Activated T-cell treated with anti-CD3 and anti-CD28 coated beads, Interleukin-2, amount 50 U/mL, for 72 hours (primary cell): ENCODE measurements at places on chromosomes 11 and 22.

DNA sequence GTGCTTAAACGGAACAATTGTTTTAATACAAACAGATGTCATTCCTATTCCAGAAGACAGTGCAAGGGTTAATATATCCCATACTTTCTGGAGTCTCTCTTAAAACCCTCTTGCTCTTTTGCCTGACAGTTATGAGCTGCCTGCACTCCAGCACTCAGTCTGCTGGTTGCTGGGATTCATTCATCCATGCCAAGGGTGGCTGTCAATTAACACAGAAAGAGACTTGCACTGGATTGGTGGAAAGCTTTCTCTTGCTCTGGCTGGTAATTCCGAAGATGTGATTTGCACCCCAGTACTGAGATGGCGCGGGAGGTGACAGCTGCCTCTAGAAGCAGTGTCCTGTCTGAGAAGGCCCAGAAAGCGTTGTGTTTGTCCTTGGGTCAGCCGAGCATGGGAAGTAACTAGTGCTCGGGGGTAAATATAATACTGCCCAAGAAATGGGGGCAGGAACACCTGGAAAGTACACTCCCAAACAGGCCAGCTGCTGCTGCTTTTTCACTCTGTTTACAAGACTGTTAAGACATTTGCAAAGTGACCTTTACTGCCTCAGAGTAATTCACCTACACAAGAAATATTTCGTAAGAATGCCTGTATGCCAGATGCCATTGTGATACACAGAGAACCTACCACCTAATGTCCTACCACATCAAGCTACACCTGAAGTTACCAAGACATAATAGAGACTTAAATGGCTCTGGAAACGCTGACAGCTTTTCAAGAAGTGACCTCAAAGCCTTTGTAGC, 20.5 kb downstream of the SCUBE2 start:
- no peak for DNase-seq

- DNase-seq, result peak; percentile 25
Observed at GRCh38 chr11:122556605-122557004, 98.9 kb upstream of the UBASH3B start.

- DNase-seq, result no peak
Observed at GRCh38 chr11:24356501-24356900, 140.4 kb upstream of the LUZP2 start.

GRCh38 chr11:73384872-73385689, 8.9 kb downstream of the RELT start:
- no peak for DNase-seq

GRCh38 chr22:24209687-24210086, 28.4 kb downstream of the SUSD2 start:
- no peak for DNase-seq
